Activated T-helper 1 cell treated with anti-CD3 and anti-CD28 coated beads, Interleukin-12 subunit alpha, Interleukin-12 subunit beta, Interleukin-2, Interleukin-4 antibody, amounts not matched to agents 30 ng/mL and 10 ng/mL and 1 ng/mL, durations not matched to agents 14 hours and 24 hours and 36 hours (primary cell): ENCODE measurements at places on chromosomes 7 and 10. TPM values are rescaled to one million over a fixed set of nuclear protein-coding genes. Genes with fewer than 3 reads are reported as not detected.

DNA sequence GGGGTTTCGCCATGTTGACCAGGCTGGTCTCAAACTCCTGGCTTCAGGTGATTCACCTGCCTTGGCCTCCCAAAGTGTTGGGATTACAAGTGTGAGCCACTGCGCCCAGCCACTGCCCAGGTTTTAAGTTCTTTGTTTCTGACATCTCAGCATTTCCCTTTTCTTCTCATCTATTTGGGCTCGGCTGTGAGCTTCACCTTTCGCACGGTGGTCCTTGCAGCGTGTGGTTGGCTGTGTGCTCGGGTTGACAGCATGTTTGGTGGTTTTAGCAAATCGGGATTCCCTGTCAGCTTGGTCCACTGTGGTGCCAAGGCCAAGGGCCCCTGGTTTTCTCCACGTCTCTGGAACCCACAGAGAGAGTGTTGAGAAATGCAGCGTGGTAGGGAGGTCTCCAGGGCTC, 138.8 kb downstream of the DNAJB6 start:
- H3K4me3 ChIP-seq: no peak overlapping the region
- H3K36me3 ChIP-seq: peaks cover 23% of the 10 kb centered on the region
- H3K4me1 ChIP-seq: peaks cover 51% of the 10 kb centered on the region
- H3K27me3 ChIP-seq: no peaks in the 10 kb centered on the region
- DNase-seq: no peak

DNA sequence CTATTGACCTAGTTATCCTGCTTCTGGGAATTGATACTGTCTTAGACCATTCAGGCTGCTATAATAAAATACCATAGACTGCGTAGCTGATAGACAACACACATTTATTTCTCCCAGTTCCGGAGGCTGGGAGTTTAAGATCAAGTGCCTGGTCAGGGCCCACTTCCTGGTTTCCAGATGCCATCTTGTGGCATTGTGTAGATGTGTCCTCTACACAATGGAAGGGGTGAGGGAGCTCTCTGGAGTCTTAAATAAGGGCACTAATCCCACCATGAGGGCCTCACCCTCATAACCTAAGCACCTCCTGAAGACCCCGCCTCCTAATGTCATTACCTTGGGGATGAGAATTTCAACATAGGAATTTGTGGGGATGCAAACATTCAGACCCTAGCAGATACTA, 62.4 kb downstream of the SLC35B4 start:
- no peaks in the 10 kb centered on the region for H3K36me3 ChIP-seq
- H3K27me3 ChIP-seq: no peaks in the 10 kb centered on the region
- DNase-seq: no peak

The CUBN gene
- total RNA-seq: 0.05 and 0.21 TPM in 2 replicates

- H3K4me1 ChIP-seq: peaks cover 23% of the 10 kb centered on the region
- no peaks in the 10 kb centered on the region for H3K27me3 ChIP-seq
- DNase-seq: no peak
- H3K27ac ChIP-seq: no peak overlapping the region
- peaks cover 2% of the 10 kb centered on the region for H3K36me3 ChIP-seq
Measured at GRCh38 chr10:14812271-14812670, 25.6 kb downstream of the CDNF start.
